NCI-H2081 (cell line): ENCODE measurements at places on chromosomes 7 and 10.

- peak; percentile 22 for DNase-seq
These were observed 21.8 kb downstream of the DHX32 start for GRCh38 chr10:125859128-125859817.

DNA sequence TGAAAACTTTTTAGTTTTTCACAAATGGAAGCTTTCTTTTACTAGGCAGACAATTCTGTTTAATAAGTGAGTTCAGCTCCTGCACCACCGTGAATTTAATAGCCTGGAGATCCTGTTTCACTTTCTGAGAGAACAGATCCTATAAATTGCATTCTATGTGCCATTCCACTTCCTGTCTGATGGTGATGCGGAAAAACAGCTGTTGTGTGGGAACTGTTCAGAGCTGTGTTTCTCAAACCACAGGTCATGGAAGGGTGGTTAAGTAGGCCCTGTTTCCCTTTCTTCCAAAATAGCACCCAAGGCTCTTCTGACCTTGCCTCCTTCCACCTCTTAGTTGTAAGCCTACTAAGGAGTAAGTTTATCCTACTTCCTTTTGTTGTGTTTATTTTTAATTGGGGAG lies 97.2 kb upstream of the DKK1 start:
- DNase-seq = no peak

- DNase-seq = peak; percentile 49
These were observed 123.3 kb downstream of the PTPN20 start for GRCh38 chr10:47034441-47035051.

DNA sequence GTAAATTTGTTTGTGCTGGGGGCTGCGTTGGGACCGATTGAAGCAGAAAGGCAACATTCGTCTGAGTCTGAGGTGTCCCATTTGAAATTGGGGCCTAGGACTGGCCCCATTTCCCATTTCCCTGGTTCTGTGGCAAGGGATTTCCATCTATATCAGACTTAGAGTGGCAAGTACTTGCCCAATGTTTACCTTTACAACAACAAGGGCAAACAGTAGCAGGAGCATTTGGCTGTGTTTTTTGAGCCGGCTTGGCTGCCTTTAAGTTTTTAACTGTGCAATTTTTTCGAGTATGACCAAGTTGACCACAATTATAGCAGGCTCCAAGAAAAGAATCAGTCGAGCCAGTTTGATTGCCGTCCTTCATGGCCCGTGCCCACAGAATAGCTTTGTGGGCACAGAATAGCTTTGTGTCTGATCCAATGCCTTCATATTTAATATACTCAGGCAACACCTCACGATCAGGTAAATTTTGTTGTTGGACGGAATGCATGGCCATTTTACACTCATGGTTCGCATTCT lies 4.7 kb upstream of the CYP17A1 start:
- no peak for DNase-seq

GRCh38 chr7:106774768-106775551 lies 90.1 kb upstream of the PIK3CG start:
- DNase-seq = no peak

DNA sequence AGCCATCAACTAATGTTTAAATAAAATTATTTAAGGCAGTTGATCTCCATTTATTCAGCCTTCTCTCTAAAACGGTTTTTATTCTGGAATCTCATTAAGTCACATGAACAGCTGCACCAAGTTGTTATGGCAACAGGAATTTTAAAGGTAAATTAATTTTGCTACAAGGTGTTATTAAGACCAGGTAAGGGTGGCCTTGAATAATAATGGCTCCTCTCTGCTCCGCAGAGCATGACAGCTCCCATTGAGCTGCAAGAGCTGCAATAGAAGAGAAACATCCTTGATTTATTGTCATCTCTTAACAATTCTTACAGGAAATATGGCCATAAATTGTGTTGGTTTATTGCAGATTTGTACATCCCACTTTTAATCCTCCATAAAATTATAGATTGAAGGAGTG lies 165.8 kb downstream of the KLF6 start:
- DNase-seq = no peak

GRCh38 chr10:22635650-22636049 lies 78.7 kb downstream of the PIP4K2A start:
- no peak for DNase-seq

GRCh38 chr10:45552476-45552875 lies 120.1 kb downstream of the ZFAND4 start:
- DNase-seq = no peak

- DNase-seq = no peak
These were observed 113.3 kb upstream of the KMT2E start for GRCh38 chr7:104900525-104901239.

DNA sequence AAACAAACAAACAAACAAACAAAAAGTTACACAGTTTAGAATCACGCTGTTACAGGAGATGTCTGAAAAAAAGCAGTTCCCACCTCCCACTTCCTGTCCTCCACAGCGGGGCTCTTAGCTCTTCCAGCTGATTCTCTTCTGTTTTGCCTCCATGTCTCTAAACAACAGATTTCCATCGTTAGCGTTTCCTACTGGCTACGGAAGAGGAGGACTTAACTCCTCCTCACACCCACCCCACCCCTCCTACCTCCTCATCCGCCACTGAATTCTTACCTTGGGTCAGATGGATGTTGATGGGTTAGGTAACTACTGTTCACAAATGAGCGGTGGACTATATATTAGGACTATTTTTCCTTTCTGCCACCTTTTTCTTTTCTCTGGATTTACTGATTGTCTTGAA lies 36.8 kb upstream of the NUB1 start:
- DNase-seq = no peak

DNA sequence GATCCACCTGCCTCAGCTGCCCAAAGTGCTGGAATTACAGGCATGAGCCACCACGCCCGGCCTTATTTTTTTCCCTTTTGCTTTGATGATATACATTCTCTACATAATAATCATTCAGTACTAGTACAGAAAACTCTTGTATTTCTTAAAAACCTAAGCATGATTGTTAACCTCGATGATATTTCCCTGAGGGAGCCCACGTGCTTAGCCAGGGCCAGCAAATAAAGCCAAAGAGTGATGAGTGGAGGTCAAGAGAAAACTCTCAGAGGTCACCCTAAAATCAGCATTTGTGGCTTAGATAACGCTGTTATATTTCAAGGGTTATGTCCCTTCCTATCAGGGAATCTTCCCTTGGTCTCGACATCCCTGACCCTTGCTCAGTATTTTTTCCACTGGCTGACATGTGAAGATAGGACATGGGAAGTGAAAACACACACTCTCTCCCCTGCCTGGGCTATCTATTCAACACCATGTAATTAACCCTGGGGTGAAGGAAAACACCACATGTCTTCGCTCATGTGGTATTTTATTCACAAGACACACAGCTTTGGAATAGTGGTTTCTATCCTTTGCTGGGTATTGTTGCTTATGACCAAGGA lies 12.6 kb downstream of the FAM200A start:
- DNase-seq = no peak

- no peak for DNase-seq
These were observed 47.8 kb downstream of the IPMK start for GRCh38 chr10:58219875-58220274.

DNA sequence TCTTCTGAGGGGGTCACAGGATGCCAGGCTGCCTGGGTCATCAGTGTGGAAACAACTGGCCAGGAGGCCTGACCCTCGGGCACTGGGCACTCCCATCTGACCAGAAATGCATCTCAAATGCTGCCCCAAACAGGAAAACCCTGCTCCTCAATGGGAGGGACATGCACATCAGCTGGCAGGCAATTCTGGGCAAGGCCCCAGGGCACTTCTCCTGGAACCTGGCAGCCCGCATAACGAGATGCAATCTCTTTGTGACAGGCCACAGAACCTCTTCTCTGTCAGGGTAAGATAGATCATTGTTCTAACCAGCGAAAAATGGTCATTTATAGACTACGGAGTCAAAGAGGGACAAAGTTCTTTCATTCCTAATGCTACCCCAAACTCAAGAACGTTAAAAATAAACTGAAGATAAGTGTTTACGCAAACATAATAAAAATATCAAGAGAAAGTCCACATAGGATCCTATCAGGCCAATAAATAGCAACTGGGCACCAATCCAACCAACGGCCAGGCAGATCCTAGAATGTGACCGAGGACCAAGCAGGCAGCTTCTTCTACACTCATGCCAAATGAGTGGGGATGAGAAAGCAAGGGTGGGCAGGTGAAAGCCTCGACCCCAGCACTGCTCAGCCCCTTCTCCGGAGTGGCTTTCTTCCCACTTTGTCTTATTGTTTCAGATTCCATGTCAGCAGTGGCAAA lies 212.3 kb downstream of the TCERG1L start:
- no peak for DNase-seq

DNA sequence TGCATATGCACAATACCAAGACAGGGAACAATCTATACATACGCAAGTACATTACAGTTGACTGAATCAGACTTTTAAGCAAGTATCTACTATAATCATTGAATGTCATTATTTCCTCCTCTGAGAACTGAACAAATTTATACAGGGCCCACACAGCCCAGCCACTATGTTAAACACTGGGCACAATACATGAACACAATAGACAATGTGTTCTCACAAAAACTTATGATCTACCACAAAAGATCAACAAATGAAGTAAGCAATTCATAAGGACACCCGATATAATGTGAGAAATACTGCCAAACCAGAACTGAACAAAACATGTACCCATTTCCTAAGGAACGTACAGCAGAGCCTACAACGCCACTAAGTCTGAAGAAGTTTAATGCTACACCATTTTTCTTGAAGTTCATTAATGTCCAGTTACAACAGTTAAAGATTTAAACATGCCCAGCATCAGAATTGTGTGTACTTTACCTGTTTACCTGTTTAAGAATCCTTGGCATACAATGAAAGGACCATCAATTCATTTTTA lies 31.5 kb downstream of the SHTN1 start:
- no peak for DNase-seq

DNA sequence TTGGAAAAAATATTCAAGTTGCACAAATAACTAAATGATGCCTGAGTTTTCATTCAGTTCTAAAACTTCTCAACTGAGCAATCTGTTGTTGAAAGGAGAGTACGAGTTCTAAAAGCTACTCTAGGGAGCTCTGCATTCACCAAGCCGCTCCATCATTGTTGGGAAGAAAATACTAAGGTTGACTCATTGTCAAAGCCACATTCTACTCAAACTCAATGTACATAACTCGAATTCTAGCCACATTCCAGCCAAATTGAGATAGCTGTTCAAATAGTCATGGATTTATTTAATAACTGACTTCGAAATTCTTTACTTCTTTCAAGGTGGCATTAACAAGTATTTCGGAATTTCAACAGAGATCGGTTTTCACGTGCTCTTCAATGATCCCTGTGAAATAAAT lies 63.4 kb downstream of the KIAA1217 start:
- no peak for DNase-seq

GRCh38 chr7:117435475-117436043 lies 8.3 kb upstream of the ASZ1 start:
- DNase-seq = no peak

DNA sequence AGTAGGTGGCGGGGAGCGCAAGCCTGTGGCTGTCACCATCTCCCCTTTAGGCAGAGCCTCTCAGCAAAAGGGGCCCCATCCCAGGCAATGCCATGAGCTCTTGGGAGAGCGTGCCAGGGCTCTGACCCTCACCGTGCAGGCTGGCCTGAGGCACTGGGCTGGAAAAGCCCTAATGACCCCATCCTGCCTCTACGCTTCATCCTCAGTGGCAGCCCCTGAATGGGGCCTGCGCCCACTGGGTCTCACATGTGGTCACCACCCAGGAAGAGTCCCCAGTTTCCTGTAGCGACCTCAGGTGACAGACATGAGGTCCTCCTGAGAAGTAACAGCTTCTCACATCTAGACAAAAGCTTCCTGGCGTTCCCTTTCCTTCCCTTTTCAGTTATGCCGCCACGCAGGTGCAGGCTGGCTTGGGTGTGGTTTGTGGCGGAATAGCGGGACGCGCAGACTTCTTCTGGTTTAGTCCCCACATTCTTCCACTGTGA lies 59.2 kb downstream of the CLEC2L start:
- no peak for DNase-seq

DNA sequence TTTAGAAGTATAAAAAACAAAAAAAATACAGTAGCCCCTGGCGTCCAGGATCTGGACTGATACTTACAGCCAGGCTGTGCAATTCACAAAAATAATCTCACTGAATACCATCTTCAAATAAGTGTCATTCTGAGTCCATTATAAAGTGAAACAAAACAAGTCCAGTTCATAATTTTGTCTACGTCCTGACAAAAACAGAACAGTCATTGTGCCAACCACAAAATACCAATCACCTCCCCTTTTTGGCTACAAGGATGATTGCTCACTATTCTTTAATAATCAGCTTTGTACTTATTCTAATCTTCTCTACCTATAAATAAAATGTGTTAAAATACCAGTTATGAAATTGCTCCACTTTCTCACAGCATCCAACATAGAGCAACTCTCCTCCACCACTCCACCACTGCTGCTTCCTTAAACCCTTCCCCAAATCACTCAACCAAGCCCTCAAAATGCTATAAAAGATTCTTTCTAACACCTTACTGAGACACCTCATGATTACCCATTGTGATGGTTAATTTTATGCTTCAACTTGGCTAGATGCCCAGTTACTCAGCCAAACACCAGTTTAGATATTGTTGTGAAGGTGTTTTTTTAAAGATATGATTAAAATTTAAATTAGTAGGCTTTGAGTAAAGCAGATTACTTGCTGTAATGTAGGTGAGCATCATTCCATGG lies 479.8 kb upstream of the SEMA3A start:
- DNase-seq = peak; percentile 79
